ENCODE measurements at places on chromosomes 13 and 19.

DNA sequence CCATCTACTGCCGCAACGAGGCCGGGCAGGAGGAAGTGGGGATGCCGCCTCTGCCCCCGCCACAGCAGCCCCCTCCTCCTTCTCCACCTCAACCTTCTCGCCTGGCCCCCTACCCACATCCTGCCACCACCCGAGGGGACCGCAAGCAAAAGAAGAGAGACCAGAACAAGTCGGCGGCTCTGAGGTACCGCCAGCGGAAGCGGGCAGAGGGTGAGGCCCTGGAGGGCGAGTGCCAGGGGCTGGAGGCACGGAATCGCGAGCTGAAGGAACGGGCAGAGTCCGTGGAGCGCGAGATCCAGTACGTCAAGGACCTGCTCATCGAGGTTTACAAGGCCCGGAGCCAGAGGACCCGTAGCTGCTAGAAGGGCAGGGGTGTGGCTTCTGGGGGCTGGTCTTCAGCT lies 3.4 kb upstream of the NUP62 start:
- no peak for DNase-seq

GRCh38 chr13:33204130-33204927 lies 81.2 kb downstream of the STARD13 start:
- no peak for DNase-seq

- DNase-seq = no peak
Measured at GRCh38 chr19:1257475-1258162, 9.2 kb downstream of the MIDN start.

DNA sequence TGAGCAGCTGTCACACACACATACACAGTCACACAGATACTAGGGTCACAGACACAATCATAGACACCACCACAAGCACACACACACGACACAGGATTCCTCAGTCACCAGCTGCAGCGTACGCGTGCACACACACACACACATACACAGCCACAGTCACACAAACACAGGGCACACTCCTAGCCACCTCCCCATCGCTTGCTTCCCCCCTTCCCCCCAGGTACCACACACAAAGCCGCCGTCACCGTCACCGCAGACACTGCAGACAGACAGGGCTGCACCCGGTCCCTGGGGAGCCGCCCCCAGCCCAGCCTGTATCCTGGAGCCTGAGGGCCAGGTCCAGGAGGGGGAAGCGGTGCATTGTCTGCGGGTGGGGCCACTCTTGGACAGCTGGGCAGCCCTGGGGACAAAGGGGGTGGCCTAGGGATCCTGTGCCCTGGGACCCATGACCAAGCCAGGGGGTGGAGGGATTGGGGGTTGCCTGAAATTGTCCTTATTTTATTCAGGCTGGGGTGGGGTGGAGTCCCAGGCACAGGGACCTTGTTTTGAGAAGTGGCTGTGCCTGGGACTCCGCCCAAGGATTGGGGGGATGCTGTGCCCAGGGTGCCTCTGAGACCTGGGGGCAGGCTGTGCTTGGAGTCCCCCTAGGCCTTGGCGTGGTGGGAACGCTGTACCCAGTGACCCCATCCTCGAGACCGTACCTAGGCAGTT lies 957 bp downstream of the NUMBL start:
- DNase-seq = no peak

GRCh38 chr13:112513761-112514160 lies 74.2 kb downstream of the TUBGCP3 start:
- no peak for DNase-seq

- no peak for DNase-seq
Measured at GRCh38 chr19:33467851-33468250, 53.7 kb downstream of the PEPD start.

- DNase-seq = no peak
Measured at GRCh38 chr19:32350471-32350865, 5.1 kb downstream of the ZNF507 start.

- no peak for DNase-seq
Measured at GRCh38 chr13:94201022-94201421, 278.5 kb downstream of the DCT start.

- DNase-seq = no peak
Measured at GRCh38 chr13:94233401-94233800, 246.1 kb downstream of the DCT start.

- DNase-seq = no peak
Measured at GRCh38 chr13:93956426-93956825, 523.1 kb downstream of the DCT start.

DNA sequence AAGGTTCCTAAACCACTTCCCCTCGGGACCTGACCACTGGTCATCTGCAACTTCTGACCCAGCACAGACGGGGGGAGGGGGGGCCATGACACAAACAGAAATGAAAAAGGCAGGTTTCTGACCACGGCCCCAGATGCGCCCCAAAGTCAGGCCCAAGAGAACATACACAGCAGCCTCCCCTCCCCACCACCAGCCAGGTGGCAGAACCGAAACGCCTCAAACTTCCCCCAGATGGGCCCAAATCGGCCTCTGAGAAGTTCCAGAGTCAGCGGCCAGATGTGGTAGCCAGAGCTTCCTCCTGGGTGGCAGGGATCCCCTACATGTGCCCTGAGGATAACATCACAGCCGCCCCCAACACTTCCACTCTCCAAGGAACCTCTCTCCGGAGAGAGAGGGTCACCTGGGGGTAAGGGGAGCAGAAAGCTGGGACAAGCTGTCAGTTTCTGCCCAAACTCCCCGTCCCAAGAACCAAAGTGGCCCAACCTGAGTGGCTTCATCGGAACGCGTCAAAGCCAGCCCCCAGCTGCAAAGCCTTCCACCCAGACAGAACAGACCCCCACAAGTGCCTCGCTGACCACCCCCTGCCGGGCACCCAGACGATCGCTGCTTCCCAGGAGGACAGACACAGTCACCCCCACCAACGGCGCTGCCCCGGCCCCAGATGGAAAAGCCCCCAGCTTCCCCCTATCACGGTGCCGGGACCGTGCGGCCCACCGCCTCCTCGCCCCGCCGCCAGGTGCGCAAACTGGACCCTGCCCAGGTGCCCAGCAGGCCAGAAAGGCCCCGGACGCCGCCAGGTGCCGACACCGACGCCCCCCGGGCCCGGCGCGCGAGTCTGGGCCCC lies 800 bp downstream of the ELL start:
- DNase-seq = no peak

- peak; percentile 58 for DNase-seq
Measured at GRCh38 chr13:98142380-98143156, at the start of gene FARP1. Gene FARP1, plus strand, starts transcription at chr13:98143094. Its CDS starts 70,149 bp downstream, at chr13:98213243.

- no peak for DNase-seq
Measured at GRCh38 chr19:46764817-46765291, 18.6 kb upstream of the STRN4 start.

DNA sequence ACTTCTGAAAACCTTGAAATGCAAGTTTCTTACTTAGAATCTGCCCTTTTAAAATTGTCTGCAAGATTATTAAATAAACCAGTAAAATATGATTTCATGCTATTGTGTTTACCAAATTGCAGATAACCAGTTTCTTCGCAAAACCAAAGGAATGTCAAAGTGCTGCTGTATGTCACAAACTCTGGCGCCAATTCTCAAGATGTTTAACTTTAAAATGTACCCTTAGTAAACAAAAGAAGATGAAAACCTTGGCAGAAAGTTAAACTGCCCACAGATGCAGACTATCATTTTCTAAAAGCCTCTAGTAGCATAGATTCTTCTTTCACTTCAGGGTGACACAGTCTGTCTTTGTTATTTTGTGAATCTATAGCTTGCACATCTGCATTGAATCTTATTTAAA lies 189.2 kb downstream of the SLITRK6 start:
- no peak for DNase-seq

- DNase-seq = no peak
Measured at GRCh38 chr13:44273991-44274770, 99.4 kb upstream of the SERP2 start.

DNA sequence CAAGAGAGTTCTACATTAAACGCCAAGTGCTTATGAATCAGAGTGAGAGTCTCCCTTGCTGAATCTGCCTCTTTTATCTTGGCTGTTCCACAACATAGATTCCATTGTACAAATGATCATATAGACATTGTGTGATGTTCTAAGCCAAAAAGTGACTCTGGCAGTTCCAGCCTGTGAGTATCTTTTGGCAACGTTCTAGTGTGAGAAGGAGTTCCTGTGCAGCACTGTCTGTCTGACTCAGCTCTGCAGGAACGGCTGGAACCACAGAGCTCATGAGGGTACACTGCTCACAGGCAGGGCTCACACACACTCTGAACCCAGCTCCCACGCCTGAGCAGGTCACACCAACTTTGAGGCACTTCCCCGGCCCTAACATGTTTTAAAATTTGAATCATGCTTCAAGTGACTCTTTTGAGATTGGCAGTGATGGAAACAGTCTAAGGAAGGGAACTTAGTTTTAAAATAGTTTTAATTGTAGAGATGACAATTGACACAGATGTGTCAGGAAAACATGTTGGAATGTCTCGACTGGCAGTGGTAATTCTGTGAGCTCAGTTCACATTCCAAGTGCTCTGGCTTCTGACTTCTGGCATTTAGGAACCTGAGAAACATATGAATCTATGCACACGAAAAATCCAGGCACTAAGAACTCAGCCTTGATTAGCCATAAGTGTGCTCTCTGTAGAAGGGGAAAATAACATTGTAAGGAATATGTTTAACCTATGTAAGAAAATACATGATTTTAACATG lies 272.0 kb downstream of the UQCRFS1 start:
- no peak for DNase-seq

DNA sequence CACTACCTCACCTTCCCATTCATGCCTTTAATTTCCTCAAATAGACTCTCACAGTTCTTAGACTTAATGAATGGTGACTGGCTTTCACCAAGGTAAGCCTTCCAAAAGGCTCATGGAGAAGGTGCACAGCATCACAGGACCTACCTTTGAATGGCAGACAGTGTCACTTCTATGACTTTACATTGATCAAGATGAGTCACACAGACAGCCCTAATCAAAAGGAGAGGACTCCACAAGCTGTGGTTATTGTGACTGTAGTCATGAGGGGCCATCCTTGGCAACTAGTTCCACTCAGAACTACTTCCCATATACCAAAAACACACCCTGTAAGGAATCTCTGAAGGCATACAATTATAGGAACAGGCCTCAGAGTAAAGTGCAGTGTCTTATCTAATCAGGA lies 5.9 kb downstream of the LGALS16 start:
- DNase-seq = no peak

DNA sequence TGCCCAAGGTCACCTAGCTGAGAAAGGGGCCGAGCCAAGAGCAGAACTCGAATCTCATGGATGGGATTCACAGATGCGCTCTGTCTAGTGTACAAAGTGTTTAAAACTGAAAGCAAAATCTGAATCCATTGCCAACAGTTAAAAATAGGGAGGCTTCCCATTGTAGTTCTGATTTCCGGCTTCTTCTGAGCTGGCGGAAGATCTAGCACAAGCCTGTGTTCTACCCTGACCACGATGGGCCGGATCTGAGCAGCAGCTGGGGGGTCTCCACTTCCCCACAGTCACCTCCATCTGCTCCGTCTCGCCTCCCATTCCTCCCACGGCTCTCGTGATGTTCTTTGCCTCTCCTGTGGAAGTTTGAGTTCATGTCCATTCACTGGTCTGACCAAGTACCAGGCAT lies 2.4 kb downstream of the CACNG8 start:
- DNase-seq = no peak

GRCh38 chr13:67075239-67075638 lies 154.9 kb downstream of the PCDH9 start:
- no peak for DNase-seq

GRCh38 chr19:18590273-18591272 lies 2.0 kb downstream of the REX1BD start:
- peak; percentile 93 for DNase-seq

GRCh38 chr13:99614465-99614885 lies 113.2 kb downstream of the TM9SF2 start:
- DNase-seq = no peak

DNA sequence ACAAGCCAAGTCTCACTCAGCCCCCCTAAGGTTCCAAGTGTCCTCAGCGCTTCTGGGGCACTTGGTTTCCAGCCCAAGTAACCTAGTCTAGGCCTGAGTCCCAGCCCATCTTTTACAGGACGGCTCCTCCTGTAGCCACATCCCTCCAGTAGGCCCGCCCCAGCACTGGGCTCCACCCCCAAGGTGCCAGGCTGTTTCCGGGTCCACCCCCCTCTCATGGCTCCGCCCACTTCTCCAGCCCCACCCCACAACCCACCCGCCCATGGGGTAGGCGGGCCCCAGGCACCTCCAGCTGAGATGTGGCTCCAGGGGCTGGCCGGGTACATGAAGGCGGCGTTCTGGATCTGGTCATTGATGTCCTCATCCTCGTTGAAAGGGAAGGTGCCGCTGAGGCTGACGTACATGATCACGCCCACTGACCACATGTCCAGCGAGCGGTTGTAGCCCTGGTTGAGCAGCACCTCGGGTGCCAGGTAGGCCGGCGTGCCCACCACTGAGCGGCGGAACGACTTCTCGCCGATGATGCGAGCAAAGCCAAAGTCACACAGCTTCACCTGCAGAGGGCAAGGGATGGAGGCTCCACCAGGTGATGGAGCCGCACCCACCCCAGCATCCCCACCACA lies 17.2 kb upstream of the DACT3 start:
- no peak for DNase-seq

- DNase-seq = no peak
Measured at GRCh38 chr19:10505583-10506229, 2.5 kb upstream of the KEAP1 start.

GRCh38 chr13:73870036-73870741 lies 264.0 kb downstream of the KLF12 start:
- no peak for DNase-seq

GRCh38 chr13:33968520-33969507 lies 150.9 kb downstream of the RFC3 start:
- no peak for DNase-seq

DNA sequence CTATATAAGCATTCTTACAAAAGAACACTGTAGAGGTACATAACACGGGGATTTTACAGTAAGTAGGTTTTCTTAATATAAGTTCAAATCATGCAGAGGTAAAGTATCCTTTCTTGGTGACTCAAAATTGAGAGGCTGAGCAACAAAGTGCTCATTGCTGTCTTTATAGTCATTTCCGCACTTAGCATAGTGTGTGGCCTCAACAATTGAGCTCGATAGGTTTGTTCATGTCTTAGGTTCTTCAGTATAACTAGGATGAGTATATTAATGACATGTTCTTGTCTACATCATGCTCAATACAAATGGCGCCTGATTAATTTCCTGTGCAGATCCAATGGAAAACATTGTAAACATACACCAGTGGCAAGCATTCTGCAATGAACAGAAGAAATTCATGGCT lies 1.4 kb downstream of the WDFY2 start:
- DNase-seq = no peak

- DNase-seq = no peak
Measured at GRCh38 chr19:8973501-8974091, 36.6 kb downstream of the MUC16 start.

DNA sequence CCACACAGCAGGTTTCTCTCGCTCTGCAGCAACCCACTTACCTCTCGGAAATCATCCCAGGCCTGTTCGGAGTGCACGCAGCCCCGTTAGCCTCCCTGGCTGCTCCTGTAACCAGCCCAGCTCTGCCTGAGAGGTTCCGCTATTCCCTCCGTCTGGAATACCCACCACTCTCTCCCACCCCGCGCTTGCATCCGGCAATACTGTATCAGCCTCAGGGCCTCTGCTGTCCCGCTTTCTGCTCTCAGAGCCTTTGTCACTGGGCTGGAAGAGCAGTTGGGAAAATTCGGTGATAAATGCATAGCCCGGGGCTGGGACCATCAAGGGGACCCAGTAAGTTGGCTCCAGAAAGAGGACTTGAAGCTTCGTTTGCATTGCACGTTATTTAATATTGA lies 759 bp upstream of the TLE6 start:
- DNase-seq = no peak

- DNase-seq = no peak
Measured at GRCh38 chr13:40101708-40102359, 446.4 kb downstream of the COG6 start.

GRCh38 chr13:20142023-20142926 lies 18.6 kb downstream of the GJA3 start:
- DNase-seq = no peak

Data from cerebellum (tissue), 4 donors.